ENCODE measurements at places on chromosomes 11 and 22.

DNA sequence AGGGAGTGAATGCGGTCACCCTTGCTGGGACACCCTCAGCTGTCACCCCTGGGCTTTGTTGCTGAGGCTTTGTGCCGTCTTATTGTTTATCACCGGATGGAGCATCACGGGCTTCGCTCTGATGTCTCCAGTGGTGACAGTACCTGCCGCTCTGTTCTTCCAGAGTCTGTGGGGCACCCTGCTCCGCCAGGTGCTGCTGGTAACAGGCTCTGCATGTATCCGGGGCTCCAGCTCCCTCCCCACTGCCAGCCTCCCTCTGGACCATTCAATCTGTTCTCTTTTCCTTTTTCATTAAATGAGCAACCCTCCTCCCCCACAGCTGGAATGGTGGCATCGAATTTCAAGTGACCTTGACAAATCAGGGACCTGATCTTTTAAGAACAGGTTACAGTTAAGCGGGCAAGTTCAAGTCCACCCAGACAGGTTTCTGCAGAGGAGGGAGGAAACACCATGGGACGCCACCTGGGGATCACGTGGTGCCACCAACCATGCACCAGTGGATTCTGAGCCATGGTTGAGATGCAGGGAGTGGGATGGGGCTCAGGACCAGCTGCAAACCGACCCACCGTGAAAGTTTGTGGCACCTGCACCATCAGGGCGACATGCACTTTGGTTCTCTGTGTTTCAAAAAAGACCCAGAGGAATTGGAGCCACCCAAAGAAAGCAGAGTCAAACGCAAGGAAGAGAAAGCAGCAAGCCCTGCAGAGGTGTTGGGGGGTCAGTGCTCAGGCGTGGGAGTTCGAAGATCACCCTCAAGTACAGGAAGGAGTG is 89.3 kb downstream of the BCR start:
- DNase-seq, result no peak

DNA sequence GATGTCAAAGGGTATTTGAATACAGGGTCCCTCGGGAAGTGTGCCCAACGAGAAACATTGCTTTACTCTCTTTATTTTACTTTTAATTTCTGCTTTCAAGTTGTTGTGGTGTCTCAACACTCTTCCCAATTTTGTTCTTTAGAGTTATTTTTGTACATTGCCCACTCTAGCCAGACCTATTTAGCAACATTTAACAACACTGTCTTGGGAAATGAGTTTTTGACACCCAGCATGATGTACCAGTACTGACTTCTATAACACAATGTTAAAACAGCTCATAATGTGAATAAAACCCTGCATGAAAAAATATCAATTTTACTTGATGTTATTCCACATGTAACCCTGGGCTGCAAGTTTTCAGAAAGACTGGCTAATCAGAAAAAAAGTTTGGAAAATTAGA is 350.2 kb upstream of the PITPNB start:
- no peak for DNase-seq

GRCh38 chr22:40452730-40453487 is 82.5 kb downstream of the SGSM3 start:
- no peak for DNase-seq

- no peak for DNase-seq
Observed at GRCh38 chr11:116042146-116042545, 537.9 kb upstream of the CADM1 start.

DNA sequence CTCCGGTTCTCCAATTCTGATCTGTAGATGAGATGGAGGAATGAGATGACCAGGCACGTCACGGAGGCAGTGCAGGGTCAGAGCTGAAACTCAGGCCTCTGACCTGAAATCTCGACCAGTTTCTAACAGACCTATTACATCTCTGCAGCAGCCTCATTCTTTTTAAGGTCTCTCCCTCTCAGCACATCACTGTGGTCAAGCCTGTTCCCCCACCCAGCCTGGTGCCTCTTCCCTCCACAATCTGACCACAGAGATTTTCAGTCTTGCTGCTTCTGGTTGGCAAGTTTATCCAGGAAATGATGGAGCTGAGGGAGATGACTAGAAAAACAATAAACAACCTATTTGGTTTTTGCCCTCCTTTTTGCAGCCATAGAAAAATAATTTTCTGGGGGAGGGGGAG is 9.5 kb downstream of the GRAMD1B start:
- DNase-seq, result no peak

- peak; percentile 24 for DNase-seq
Observed at GRCh38 chr11:88886796-88887195, 179.0 kb downstream of the GRM5 start.

GRCh38 chr11:129894278-129895125 is 876 bp downstream of the NFRKB start:
- DNase-seq, result no peak

GRCh38 chr11:46072172-46072964 is 48.9 kb downstream of the PHF21A start:
- no peak for DNase-seq

DNA sequence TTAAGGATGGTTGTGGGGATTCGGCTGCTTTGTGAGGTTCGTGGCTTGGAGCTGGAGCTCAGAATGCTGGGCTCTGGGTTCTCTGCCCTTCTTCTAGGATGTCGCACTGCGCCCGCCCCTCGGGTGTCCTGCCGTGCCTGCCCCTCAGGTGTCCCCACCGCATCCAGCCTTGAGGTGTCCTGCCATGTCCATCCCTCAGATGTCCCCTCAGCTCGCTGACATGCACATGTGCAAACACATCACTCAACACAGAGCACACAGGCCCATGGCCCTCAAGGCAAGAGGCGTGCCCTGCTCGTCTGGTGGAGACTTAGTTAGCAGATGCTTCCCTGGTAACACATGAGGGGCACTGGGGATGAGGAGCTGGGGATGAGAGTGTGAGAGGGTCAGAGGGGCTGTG is 359.3 kb downstream of the TBC1D22A start:
- no peak for DNase-seq

DNA sequence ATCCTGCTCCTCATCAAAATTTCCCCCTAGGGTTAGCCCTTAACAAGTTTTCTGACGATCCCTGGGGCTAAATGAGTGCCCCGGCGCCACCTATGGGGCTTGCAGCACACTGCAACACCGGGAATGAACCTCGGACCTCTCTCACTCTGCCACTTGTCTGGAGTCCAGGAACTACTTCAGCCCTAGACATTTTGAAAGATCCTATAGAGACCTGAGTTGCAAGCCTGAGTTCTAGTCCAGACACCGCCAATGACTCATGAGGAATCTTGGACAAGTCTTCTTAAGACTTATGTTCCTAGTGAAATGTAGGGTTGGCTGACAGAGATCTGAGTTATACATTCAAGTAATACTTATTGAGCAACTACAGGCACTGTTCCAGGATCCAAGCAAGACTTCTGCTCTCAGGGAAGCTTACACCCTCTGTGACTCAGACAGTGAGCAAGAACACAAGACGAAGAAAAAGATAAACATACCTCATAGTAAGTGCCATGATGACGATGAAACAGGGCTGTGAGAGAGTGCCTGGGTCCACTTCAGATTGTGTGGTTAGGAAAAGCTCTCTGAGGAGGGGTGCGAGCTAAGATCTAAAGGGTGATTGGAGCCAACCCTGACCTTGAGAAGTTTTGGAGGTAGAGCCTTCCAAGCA is 10.2 kb upstream of the STK33 start:
- DNase-seq, result peak; percentile 99

DNA sequence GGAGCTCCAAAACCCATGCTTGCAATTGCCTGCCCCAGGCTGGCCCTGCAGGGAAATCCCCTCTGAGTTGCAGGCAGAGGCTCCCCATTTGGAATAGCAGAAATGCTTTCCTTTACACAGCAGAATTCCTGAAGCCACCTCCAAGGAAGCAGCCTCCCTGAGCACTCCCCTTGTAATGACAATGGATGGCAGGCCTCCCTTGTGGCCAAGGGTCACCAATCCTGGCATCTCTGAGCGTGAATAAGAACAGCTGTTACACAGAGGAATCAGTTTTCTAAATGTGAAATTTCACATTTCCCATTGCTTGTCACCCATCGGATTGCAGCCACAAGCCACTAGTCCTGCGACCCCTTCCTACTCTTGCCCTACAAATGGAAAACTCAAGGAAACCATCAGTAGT is 107.6 kb downstream of the GALNT18 start:
- DNase-seq, result no peak
